ENCODE measurements at places on chromosomes 16 and 17.

DNA sequence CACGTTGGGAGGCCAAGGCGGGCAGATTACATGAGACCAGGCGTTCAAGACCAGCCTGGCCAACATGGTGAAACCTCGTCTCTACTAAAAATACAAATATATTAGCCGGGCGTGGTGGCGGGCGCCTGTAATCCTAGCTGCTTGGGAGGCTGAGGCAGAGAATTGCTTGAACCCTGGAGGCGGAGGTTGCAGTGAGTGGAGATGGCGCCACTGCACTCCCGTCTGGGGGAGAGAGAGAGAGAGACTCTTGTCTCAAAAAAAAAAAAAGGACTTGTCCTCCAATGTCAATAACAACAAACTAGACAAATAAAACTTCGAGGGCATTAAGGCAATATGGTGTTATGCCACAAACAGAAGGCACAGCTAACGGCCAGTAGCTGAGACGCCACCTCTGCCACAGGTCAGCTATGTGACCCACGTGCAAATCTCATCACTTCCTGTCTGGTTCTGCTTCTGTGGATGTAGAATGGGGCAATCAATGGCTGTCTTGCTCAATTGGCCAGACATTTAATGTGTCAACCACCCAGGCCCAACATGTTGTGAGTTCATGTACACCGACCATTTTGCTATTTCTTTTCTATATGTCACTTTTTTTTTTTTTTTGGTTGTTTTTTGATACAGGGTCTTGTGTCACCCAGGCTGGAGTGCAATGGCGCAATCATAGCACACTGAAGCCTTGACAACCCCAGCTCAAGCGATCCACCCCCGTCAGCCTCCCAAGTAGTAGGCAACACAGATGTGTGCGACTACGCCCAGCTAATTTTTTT, 834 bp upstream of the TXNDC11 start:
- peak; percentile 3 for DNase-seq

- no peak for DNase-seq
Measured at GRCh38 chr17:22654447-22654846, 962.1 kb downstream of the KCNJ18 start.

DNA sequence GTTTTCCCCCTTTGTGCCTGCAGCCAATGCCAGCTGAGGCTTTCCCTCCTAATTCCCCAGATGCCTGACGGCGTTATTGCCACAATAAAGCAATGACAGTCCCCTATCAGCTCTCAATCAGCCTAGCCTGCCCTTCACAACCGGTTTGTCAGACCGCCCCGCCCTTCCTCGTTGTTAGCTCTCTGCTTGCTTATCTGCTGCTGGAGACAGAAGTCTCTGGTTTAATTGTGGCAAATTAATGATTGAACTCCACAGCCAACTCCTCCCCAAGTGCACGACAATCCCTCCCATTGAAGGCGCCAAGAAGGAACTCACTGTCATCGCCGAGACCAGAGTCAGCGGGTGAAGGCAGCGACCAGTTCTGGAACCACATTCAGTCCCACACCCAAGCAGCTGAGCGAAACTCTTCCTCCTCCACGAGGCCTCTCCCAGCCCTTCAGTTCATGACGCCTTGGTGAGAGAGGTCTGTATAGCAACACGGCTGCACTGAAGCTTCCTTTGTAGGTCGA, 474.4 kb downstream of the SLC39A11 start:
- DNase-seq = no peak

DNA sequence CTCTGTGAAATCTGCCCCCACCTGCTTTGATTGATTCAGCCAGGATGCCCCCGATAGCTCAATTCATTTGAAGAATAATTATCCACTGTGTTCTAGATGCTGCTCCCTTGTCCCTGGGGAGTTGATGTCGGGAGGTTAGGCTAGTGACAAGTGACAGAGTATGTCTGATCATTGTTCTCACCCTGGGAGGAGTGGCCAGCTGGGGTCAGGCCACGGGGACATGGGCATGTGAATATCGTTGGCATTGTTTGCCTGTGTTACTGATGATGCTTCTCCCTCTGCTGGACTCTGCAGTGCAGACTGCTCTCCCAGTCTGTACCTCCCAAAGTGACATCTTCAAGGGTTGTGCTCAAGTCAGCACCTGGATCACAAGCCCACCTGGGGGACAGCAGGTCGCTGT, 89.9 kb upstream of the C16orf82 start:
- DNase-seq = no peak

- DNase-seq = no peak
Measured at GRCh38 chr16:79563921-79564320, 36.6 kb downstream of the MAF start.

GRCh38 chr17:18102640-18103039, 5.9 kb upstream of the MYO15A start:
- no peak for DNase-seq

GRCh38 chr17:69320210-69320907, 6.6 kb downstream of the ABCA5 start:
- DNase-seq = no peak

DNA sequence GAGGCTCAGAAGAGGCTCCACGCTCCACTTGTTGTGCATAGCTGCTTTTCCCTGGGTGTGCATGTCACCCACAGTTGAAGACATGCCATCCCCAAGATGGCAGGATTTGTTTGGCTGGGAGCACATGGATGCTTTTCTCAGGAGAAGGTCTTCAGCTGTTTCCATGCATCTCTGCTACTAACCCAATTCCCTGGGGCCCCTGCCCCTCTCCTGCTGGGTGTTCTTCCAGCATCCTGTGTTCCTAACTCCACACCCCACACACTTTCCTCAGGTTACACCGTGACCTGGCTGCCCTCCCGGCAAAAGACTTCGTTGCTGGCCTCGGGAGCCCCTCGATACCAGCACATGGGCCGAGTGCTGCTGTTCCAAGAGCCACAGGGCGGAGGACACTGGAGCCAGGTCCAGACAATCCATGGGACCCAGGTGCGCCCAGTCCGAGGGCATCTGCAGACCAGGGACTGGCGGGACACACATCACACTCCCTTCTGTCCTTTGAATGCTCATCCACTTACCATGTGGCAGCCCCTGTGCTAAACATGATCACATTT, 21.5 kb downstream of the ITGAL start:
- no peak for DNase-seq

- no peak for DNase-seq
Measured at GRCh38 chr16:77437859-77438258, 3.0 kb upstream of the ADAMTS18 start.

- DNase-seq = no peak
Measured at GRCh38 chr17:40351359-40352236, 12.9 kb downstream of the GJD3 start.

DNA sequence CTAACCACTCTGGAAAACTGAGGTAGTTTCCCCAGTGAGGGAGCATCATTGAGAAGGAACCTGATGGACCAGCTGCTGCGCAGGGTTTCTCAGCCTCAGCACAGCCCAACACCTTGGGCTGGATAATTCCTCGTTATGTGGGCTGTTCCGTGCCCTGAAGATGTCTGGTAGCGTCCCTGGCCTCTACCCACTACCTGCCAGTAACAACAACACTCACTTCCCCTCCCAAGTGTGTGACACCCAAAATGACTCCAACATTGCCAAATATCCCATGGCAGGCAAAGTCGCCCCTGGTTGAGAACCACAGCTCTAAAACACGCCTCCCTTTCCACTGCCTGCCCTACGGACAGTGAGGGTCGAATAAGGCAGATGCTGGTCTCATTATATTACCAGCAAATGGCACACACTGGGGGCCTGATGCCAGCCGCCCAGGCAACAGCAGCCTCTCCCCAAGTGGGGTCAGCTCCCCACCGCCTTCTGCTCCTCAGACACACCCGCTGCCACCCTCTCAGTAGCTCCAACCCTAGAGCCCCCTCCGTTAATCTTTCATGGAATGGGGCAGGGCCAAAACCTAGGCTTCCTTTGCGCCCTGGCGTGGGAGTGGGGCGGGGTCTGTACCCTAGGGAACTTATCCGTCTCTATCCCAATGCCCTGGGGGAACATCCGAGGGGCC, 1.0 kb downstream of the RHBDF2 start:
- DNase-seq = no peak

DNA sequence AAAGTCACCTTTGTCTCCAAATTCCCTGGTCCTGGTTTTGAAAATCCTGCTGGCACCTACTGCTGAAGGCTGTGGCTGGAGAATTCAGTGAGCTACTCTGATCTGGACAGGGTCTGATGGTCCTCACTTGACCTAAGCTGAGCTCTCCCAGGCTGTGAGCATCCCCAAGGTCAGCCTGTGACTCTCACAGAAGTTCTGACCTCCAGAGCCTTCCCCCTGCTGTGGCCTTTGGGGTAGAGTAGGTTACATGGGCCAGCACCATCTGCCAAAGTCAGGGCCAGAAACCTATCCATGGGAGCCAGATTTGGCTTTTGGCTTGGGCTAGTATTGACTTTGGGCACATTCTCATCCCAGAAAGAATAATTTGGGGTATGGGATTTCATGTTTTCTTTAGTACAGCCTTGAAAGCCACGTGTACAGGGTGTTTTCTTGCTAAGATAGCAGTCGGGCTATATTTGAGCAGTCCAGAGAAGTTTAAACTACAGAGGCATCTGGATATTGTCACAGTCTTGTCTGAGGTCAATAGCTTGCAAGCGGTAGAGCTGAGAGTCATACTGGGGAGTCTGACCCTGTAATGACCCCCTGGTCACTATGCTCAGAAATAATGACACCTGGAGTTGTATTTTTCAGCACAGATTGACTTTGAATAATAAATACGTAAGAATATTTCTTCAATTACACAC, 6.2 kb upstream of the AGRP start:
- DNase-seq = no peak

DNA sequence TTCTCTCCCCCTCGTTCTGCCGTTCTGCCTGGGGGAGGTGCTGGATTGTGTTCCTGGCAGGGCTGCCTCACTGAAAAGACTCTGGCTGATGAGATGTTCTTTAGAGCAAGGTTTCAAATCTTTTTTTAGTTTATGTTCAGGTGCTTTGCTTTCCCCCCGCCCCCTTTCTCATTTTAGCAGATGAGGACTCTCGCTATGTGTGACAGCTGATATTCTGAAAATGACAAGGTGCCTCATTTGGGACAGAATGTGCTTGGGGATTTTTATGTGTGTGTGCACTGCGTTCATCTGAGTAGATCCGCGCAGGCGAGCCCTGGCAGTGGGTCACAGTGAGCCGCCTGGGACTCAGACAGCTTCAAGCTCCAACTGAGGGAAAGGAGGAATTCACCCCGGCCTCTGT, 205.9 kb downstream of the HS3ST4 start:
- no peak for DNase-seq

DNA sequence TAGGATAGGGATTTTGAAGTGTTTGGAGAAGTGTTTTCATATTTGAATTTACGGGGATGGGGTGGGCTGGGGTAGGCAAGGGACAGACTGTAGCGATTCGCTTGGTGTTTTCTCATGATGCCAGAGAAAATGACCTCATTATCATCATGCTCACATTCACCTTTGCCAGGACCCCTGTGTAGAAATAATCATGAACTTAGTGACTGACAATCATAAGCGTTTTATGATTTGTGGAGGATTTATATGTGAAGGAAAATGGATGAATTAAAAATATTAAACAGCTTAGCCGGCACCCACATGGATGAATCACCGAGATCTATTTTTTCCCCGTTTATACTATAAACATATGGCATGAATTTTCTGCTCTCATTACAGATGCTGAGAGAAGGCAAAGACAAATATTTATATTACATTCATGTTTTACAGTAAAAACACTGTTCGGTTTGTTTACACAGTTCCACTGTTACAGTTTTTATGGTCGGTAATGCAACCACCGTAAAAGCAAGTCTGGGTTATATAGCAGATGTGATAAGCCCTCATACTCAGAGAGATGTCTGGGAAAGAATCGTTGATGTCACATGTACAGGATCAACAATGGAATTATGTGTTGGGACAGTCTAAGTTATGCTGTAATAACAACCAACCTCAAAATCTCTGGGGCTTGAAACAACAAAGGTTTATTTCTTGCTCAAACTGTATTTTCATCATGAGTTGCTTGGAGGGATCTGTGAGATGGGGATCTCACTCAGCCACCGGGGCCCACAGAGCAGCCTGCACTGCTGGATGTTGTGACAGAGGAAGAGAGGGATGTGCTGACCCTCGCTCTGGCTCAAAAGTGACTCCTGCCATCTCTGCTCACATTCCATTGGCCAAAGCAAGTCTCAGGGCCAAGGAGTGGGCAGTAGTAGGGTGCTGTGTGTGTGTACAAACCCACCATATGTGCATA, 85.1 kb downstream of the WWOX start:
- no peak for DNase-seq

- DNase-seq = no peak
Measured at GRCh38 chr17:50194140-50194933, 7.1 kb downstream of the COL1A1 start.

GRCh38 chr16:56828647-56829046, 36.4 kb upstream of the SLC12A3 start:
- no peak for DNase-seq

GRCh38 chr16:53773150-53773846, 69.3 kb downstream of the FTO start:
- no peak for DNase-seq

DNA sequence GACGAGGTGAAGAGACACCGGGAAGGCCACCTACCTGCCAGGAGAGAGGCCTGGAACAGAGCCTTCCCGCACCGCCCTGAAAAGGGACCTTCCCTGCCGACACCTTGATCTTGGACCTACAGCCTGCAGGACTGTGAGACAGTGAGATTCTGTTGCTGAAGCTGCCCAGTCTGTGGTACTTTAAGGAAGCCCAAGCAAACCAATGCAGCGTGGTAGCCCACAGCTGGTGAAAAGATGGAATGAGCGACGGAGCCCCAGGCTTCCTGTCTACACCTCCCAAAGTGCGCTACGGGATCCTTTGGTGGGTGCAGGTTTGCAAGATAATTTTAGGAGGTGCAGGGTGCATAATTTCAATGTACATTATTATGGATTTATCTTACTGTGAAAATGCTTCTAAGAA, 33.9 kb downstream of the TNFRSF13B start:
- no peak for DNase-seq

DNA sequence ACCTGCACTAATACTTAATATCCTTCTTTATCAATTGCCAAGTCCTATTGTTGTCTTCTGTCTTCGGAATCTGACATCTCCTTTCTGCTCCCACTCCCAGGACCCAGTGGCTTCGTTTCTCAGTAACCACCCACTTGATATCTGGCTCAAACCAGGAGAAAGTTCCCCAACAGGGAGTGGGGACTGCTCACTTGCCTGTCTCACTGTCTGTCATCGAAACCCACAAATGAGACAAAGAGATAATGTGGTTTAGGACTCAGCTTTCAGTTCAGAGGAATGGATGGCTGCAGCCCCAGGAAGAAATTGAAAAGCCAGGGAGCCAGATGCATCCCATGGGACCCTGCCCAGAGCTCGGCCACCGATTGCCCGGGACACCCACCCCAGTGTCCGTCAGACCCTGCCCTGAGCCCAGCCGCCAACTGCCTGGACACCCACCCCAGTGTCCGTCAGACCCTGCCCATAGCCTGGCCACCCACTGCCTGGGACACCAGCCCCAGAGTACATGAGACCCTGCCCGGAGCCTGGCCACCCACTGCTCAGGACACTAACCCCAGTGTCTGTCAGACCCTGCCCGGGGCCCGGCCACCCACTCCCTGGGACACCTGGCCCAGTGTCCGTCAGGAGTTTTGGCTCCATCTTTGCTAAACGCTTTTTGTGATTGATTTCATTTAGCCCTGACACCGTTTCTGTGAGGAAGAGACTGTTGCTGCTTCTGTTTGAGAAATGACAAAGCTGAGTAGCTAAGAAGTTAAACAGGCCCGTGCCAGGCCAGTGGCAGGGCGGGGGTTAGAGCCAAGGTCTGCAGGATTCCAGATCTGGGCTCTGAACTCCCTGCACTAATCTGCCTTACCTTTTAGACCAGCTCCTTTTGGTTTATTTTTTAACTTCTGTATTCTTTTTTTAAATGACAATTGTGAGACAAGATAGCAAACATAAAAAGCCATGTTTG, 251.4 kb downstream of the PHKB start:
- no peak for DNase-seq
